ENCODE measurements at places on chromosomes 16 and 17.
A peak's percentile ranks its signal among the peaks of the same experiment; 100 is the strongest.

GRCh38 chr17:47694581-47695428 lies 844 bp downstream of the TBKBP1 start:
- DNase-seq, result peak; percentile 43

DNA sequence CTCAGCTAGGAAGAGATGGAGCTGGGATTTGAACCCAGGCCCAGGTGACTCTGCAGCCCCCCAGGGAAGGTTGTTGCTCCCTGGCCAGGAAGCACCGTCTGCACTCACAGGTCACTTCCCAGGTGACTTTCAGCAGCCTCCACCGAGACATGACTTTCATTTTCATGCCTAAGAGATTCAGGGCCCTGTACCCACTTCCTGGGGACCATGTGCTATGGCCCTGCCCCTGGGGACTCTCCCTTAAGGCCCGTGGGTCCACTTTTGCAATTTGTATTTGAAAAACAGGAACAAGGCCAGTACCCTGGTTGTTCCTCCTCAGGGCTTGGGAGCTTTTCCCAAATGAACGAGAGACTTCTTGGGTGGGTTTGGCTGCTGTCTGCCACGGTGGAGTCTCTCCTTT lies 191.0 kb downstream of the IRF8 start:
- no peak for DNase-seq

- DNase-seq, result no peak
Measured at GRCh38 chr16:14015033-14015432, 56.1 kb upstream of the MRTFB start.

DNA sequence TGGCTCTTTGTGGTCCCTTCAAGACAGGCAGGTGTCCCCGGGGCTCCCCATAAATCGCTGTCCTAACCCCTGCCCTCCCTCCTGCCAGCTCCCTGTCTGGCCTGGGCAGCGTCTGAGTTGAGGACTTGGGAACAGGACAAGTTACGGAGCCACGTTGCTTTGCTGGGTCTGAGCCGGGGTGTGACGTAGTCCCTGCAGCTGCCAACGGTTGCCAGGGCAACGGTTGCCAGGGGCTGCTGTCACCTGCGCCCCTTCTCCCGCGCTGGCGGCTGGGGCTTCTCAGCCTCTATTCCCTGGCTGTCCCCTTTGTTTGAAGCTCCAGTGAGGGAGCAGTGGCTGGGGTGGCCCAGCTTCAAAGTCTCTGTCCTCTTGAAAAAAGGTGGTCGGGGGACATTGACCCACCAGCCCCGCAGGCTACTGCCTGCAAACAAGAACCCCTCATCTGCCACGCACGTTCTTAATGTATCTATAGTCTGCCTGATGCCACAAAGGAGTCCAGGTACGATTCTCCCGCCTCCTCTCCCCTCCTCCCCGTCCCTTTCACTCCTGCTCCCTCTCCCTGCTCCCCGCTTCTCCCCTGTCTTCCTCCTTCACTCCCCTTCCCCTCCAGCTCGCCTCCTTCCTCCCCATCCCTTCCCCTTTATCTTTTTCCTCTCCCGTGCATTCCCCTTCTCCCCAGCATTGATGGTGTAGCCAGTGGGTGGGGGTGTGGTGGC lies 10.9 kb downstream of the ADGRG1 start:
- DNase-seq, result no peak

DNA sequence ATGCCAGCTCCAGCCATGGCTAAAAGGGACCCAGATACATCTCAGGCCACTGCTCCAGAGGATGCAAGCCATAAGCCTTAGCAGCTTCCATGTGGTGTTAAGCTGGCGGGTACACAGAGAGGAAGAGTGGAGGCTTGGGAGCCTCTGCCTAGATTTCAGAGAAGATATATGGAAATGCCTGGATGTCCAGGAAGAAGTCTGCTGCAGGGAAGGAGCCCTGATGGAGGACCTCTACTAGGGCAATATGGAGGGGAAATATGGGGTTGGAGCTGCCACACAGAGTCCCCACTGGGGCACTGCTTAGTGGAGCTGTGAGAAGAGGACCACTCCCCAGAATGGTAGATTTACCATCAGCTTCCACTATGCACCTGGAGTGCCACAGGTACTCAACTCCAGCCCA lies 32.1 kb downstream of the RNF112 start:
- no peak for DNase-seq

DNA sequence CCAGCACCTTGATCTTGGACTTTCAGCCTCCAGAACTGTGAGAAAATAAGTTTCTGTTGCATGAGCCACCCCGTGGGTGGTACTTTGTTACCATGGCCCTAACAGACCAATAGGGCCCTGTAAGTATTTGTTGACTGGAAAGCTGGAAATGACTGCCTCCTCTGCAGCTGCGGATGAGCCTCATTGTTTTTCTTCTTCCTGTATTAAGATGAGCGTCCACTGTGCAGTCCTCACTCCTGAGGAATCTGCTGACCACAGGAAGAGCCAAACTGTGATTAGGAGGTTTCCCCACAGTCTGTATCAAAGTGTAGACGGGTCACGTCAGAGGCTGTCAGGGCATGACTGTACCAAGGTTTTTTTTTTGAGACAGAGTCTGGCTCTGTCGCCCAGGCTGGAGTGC lies 12.2 kb upstream of the AKTIP start:
- DNase-seq, result no peak

DNA sequence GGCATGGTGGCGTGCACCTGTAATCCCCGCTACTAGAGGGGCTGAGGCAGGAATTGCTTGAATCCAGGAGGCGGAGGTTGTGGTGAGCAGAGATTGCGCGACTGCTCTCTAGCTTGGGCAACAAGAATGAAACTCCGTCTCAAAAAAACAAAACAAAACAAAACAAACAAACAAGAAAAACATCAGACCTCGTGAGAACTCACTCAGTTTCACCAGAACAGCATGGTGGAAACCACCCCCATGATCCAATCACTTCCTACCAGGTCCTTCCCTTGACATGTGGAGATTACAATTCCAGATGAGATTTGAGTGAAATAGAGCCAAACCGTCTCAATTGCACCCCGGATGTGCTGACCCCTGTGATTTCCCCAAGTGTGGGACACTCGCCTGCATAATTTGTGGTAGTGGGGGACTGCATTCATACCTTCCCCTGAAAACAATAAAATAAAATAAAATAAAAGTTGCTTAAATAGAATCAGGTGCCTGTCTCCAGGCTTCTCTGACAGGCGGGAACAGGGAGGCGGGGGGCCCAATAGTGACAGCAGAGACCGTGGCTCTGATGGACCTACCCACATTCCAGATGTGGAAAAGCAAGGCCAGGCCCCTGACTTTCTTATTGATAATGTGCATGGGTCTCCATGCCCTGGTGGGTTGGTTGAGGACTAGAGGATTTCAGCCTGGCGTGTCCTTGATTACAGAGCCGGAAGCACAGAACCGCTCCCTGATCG lies 13.1 kb downstream of the ZSCAN10 start:
- no peak for DNase-seq

- no peak for DNase-seq
Measured at GRCh38 chr16:71430744-71431143, 11.1 kb downstream of the TLE7 start.

- DNase-seq, result no peak
Measured at GRCh38 chr17:77341069-77341541, 200.3 kb downstream of the SEC14L1 start.
